Activated CD4-positive, CD25-positive, alpha-beta regulatory T cell treated with anti-CD3 and anti-CD28 coated beads, Interleukin-2, amount 50 U/mL, for 16 hours (primary cell): ENCODE measurements at places on chromosomes 5 and 9.

DNA sequence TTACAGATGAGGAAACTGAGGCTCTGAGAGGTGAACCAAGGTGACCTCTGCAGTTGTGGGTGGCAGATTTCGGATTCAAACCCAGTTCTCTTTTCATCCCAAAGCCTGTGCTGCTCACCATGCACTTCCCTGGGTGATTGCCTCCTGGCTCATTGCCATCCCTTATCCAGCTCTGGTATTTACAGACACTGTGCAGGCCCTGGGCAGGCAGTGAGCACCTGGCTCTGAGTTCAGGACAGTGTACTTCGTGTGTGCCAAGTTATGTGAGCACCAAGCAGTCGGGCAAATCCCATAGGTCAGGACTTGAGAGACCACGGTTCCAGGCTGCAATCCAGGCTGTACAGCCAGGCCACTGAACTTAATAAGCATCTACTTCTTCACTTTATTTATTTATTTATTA lies 1.4 kb downstream of the LRSAM1 start:
- no peak for DNase-seq

- DNase-seq: no peak
These were observed 263.9 kb downstream of the NR3C1 start for GRCh38 chr5:143139585-143139984.

DNA sequence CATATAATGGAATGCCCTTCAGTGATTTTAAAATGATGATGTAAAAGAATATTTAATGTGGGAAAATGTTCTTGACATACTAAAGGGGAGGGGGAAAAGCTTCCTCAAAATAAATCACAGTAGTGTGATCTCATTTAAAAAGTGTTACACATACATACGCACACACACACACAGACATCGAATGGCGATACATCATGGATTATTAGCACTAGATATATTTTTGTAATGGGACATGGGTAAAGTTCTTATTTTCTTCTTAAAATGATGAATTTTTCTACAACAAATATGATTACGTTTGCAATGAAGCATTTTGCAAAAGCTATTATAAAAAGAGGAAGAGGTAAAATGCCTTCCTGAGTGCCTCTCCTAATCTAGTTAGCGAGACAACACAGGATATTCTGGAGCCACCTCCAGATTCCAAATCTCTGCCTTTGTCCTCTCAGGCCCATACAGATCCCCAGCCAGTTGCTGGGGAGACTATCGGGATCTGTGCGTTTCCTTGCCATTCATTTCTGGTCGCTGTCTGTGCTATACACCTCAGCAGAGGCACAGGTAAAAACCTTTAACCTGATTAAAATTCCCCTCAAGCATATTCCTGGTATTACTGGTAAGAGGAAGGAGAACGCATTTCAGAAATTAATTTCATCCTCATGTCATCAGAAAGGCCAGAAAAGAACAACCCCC lies 69.6 kb downstream of the SLC28A3 start:
- DNase-seq: no peak

GRCh38 chr9:84123648-84124406 lies 143.2 kb downstream of the RMI1 start:
- no peak for DNase-seq

DNA sequence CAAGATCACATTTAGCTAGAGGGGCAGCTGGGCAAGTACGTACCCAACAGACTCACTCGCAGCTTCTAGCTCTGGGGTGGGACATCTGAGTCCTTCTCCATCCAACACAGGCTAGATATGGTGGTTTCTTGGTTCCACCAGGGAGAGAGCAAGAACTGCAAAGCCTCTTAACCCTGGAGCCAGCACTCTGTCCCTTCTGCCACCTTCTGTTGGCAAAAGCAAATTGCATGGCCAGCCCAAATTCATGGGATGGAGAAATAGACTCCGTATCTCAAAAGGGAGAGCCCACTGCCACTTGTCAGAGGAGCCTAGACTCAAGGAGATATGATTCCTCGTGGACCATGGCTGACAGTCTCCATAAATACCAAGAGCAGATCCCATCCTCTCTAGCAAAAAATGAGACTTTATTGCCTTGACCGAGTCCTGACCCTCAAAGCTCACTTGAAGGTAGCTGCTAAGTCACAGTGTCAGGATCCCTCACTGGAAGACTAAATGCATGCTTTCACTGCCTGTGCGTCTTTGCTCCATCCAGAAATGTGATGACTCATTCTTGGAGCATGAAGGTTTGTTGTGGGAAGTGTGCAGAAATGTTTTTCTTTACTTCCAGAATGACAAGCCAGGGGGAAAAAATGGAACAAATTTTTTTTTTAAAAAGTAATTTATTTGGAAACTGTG lies 28.8 kb upstream of the ROR2 start:
- DNase-seq: no peak

DNA sequence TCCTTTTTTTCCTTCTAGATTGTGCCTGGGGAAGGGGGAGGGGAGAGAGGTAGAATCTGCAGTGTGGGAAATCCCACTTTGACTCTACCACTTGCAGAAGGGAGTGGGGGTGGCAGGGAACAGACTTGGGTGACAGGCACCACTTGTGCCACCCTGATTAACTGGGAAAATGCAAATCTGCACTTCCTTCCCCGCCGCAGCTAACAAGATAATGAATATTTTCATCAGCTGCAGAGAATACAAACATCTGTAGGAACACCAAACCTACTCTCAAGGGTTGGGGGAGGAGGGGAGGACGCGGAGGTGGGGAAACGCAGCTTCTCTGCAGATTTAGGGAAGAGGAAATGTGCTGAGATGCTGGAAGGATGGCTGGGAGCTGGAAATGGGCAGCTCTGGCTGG lies 73.5 kb downstream of the TRIM32 start:
- DNase-seq: no peak

- DNase-seq: peak; percentile 30
These were observed 1.3 kb downstream of the MAP3K1 start for GRCh38 chr5:56816546-56817081.

DNA sequence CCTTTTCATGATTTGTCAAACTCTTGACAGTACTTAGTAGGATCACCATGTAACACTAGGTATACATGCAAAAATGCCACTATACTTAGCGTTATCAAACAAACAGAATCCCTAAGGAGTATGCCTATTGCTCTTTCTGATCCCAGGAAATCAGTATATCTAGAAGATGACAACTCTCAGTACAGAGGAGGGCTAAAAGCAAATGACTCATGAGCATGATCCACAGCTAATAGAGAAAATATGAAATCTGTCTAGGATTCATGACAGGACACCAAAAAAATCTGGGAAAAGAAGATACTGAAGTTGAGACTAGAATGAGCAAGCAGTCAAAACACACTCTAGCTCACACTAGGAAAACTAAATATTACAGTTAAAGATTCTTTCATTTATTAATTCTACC lies 89.2 kb downstream of the RAPGEF6 start:
- no peak for DNase-seq

- DNase-seq: no peak
These were observed 10.4 kb downstream of the CD74 start for GRCh38 chr5:150402229-150402773.

- DNase-seq: no peak
These were observed 236.2 kb downstream of the NNT start for GRCh38 chr5:43839218-43839617.

DNA sequence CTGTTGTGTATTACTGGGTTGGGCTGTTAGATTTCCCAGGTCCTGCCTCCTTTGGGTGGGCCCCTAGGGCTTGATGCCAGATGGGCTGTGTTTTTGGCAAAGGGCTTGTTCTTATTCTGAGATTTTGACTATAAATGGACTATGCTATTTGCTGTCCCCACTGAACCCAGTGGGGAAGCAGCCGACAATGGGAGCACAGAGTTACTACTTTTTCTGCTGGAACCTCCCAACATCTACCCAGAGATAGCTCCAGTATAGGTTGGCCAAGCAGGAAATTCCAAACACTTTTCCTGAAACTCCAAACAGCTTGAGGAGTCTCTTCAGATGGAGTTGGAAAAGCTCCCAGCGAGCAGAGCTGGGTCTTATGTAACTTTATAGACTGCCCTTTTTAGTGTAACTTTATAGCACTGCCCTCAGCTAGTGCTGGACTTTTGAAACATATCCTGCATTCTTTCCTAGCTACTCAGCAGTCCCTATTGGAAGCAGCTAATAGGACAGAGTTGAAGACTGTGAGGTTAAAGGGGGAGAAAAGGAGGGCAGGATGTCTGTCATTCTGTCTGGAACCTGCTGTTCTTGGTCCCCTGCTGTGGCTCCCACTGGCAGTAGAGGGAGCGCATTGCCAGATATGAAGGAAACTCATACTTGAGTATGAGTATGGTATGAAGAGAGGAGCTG lies 21.0 kb downstream of the RUSC2 start:
- DNase-seq: no peak

DNA sequence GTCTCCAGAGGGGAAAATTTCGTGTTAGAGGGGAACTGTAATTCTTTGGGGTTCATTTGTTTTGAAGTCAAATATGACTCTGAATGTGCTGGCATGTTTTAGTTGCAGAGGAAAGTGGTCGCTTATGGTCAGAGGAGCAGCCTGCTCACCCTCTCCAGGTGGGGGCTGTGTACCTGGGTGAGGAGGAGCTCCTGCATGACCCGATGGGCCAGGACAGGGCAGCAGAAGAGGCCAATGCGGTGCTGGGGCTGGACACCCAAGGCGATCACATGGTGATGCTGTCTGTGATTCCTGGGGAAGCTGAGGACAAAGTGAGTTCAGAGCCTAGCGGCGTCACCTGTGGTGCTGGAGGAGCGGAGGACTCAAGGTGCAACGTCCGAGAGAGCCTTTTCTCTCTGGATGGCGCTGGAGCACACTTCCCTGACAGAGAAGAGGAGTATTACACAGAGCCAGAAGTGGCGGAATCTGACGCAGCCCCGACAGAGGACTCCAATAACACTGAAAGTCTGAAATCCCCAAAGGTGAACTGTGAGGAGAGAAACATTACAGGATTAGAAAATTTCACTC lies 13.5 kb downstream of the TXNDC15 start:
- no peak for DNase-seq

GRCh38 chr9:129247285-129248153 lies 69.5 kb upstream of the IER5L start:
- no peak for DNase-seq
